ENCODE measurements at places on chromosomes 2 and 18.

DNA sequence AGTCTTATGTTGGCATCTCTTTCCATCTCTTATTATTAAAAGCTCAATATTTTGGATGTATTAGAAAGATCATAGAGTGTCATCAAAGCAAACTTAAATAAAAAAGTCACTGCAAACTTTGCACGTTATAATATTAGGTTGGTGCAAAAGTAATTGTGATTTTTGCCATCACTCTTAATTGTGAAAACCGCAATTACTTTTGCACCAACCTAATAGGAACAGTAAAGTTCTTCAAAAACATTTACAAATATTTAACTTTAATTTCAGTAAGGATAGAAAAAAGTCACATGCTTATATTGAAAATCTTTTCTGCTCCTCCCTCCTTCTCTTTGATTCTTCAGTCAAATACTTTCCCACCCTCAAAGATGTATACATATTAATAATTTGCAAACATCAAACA is 51.5 kb downstream of the ZNF521 start:
- DNase-seq: no peak

DNA sequence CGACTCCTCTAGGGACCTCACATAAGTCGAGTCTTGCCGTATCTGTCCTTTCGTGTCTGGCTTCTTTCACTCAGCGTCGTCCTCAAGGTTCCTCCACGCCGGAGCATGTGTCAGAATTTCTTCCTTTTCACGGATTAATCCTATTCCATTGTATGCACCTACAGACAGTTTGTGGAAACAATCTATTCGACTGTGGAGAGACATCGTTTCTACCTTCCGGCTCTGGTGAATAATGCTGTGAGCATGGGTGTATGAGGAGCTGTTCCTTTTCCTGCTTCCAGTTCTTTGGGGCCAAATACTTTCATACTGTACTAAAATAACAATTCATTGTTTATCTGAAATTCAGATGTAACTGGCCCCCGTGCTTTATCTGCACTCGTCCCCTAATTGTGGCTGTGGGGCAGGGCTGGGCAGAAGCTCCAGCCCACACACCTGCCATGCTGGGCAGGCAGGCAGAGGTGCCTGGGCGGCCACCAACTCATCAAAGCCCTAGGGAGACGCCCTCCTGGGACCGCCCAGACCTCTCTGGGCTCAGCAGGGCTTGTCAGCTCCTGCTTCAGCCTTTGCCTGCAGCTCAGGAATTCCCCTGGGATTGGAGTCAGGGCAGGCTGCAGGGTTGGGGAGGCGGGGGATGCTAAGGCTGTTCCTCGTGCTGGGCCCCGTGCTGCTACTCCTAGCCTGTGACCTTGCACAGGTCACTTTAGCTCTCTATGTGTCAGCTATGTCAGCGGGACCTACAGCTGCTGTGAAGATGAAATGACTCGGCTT is 14.5 kb downstream of the GPC1 start:
- DNase-seq: no peak

DNA sequence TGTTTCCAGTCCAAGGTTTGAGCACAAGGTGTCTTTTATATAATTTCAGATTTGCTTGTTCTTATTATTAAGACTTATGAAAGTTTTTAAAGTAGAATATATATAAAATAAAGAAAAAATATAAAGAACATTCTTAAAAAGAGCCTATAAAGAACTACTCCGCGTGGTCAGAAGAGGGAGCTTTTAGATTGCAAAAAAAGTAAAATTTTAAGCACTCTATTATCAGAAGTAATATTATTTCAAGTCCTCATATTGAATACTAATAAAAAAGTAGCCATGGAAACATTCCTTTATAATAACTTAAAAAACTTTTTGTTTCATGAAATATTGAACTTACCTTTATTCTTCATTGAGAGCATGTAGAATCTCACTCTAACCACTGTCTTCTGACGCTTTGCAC is 51.4 kb downstream of the LINC00305 start:
- no peak for DNase-seq

DNA sequence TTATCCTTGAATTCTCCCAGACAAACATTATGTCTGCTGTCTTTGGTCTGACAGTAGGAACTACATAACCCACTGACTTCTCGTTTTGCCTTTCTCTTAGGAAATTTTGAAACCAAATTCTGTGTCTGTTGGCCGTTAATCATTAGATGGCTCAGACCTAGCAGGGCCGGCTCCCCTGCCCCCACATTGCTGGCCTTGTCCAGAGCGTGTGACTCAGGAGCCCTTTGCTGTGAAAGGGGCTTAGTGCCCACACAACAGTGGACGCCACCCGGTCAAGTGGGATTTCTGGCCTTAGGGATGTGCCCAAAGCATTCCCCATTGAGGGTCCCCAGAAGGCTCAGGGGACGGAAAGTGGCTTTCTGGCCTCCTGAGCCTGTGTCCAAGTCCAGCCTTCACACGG is 137.5 kb downstream of the CTIF start:
- DNase-seq: no peak

DNA sequence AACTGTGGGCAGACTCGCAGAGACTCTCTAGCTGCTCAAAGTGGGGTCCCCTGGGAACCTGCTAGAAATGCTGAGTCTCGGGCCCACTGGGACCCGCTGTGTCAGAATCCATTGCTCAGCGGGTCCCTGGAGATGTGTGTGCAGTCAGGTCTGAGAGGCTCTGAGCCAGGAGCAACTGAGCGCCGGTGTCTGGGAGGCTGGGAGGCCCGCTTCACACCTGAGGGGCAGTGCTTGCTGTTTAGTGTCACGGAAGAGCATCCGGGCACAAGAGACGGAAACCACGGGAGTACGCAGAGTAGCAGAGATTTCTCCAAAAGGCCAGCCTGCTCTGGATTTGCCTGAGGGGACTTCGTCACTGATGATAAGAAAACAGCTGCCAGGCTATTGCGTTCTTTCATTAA is 70.1 kb downstream of the EDAR start:
- DNase-seq: peak; percentile 14

- no peak for DNase-seq
These were observed 163.2 kb upstream of the KLF7 start for GRCh38 chr2:207328944-207329386.

All from left colon (tissue), 2 donors.